ENCODE measurements at places on chromosomes 6 and 20.

- DNase-seq, result no peak
Observed at GRCh38 chr20:15039088-15039752, 701.8 kb upstream of the FLRT3 start.

- no peak for DNase-seq
Observed at GRCh38 chr20:50837532-50838321, 42.9 kb downstream of the BCAS4 start.

DNA sequence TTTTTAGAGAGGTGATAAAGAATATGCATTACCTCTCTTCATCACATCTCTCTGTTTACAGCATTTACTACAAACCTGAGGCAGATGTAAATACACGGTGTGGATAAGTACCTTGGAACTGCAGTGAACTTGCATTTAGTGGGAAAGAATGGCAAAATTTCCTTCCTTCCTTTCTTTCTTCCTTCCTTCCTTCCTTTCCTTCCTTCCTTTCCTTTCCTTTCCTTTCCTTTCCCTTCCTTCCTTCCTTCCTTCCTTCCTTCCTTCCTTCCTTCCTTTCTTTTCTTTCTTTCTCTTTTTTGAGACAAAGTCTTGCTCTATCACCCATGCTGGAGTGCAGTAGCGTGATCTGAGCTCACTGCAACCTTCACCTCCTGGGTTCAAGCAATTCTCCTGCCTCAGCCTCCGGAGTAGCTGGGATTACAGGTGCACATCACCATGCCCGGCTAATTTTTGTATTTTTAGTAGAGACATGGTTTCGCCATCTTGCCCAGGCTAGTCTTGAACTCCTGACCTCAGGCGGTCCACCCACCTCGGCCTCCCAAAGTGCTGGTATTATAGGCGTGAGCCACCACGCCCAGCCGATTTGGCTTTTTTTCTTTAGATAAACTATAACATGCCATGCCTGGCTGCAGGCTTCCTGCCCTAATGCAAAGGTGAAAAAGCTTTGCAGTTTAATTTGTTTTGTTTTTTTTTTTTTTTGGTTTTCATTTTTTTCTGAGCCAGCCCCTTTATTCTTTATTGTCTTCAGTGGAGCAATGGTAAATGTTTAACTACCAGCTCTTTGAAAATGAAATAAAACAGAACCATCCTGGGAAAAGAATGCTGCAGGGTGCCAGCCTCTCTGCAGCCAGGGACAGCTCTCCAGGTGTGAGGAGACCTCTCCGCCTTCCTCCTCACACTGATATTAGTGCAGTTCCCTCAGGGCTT is 64.2 kb upstream of the NEDD9 start:
- no peak for DNase-seq

DNA sequence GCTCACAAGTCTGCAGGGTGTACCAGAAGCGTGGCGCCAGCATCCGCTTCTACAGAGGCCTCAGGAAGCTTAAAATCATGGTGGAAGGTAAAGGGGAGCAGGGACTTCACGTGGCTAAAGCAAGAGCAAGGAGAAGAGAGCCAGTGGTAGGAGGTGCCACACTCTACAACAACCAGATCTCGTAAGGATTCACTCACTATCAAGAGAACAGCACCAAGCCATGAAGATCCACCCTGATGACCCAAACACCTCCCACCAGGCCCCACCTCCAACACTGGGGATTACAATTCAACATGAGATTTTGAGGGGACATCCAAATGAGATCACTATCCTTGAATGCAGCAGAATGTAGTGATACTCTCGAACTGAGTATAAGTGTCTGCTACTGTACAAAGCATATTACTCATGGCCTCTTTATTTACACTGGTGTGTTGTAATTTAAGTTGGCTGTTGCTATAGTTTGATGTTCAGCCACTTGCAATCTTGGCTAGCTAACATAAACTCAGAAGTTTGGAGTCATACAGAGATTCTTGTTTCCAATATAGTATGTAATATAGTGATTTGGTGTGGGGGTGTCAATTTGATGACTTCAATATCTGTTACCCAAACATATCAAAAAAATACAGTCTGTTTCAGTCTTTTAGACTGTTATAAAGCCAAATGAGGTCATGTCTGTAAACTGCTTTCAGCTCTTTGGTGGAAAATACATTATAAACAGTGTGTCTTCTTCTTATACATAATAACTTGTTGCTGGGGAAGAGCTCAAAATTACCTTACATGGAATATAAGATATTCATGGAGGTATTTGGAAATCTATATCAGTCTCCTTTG is 39.4 kb upstream of the MYLIP start:
- no peak for DNase-seq

DNA sequence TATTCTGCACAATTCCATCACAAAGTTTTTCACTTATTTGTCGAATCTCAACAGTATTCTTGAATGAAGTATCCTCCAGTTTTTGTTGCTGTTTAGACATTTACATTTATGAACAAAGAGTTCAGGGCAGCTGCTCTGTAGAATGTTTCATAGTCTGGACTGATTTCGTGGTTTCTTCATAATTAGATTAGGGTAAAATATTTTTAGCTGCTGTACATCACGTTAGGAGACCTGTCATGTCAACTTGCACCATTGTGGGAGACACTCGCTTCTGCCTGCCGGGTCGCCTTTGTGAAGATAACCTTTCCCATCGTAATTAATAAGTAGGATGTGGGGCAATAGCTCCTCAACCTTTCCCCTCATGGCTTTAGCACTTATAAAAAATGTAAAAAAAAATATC is 27.5 kb upstream of the RPS6KA2 start:
- DNase-seq, result no peak

DNA sequence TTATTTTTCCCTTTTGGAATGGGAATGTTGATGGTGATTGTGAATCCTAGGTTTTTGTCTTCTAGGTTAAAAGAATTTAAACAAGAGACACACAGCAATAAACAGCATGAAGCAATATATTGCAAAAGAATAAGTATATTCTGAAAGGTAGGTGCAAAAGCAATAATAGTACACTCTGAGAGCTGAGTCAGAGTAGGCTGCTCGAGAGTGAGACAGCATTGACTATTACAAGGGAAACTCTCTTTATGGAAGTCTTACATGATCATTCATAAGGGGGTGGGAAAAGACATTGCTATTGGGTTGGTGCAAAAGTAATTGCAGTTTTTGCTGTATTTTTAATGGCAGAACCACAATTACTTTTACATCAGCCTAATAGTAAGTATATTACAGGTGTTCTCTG is 25.0 kb downstream of the FBXO5 start:
- DNase-seq, result no peak

GRCh38 chr20:10863337-10864060 is 189.7 kb upstream of the JAG1 start:
- DNase-seq, result no peak

GRCh38 chr6:9332241-9332780 is 897.0 kb upstream of the SLC35B3 start:
- DNase-seq, result no peak

- DNase-seq, result no peak
Observed at GRCh38 chr6:89415185-89415584, 3.1 kb upstream of the RRAGD start.

DNA sequence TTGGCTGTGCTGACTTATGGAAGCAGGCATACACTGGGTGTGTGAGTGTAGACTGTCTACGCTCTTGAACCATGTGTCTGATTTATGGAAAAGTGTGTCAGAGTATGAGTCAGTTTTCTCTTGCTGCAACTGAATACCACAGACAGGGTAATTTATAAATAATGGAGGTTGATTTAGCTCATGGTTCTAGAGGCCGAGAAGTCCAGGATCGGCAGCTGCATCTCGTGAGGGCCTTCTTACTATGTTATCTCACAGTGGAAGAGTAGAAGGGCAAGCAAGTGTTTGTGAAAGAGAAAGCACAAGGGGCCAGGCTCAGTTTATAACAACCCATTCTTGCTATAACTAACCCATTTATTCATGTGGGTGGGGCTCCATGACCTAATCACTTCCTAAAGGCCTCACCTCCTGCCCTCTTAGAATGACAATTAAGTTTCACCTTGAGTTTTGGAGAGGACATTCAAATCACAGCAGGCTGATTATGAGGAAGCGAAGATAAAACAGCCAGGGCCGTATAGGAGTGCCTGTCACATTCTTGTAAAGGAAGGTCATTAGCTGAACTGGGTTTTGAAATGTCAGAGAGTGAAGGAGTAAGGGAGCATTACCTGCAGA is 6.7 kb downstream of the GPR31 start:
- no peak for DNase-seq

- DNase-seq, result no peak
Observed at GRCh38 chr6:5996714-5997419, 9.9 kb downstream of the NRN1 start.

DNA sequence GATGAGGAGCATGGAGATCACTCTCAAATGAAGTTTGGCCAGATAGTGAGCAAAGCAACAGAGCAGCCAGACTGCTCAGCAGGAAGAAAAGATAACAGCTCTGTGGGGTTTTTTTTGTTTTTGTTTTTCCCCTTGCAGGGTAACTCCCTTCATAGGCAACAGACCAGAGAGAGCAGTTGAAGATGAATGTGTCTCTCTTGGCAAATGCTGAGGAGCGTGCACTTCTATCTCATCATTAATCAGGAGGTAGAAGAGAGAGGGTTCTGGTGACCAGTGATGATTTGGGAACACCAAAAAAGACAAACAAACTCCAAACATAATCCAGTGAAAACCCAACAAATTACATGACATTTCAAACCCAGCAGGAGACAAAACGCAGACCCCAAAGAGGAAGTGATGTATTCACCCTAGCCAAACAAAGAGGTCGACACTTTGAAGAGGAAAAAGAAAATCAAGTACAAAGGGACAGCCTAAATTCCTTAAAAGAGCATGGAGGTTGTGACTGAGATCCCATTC is 66.2 kb upstream of the RREB1 start:
- DNase-seq, result no peak

DNA sequence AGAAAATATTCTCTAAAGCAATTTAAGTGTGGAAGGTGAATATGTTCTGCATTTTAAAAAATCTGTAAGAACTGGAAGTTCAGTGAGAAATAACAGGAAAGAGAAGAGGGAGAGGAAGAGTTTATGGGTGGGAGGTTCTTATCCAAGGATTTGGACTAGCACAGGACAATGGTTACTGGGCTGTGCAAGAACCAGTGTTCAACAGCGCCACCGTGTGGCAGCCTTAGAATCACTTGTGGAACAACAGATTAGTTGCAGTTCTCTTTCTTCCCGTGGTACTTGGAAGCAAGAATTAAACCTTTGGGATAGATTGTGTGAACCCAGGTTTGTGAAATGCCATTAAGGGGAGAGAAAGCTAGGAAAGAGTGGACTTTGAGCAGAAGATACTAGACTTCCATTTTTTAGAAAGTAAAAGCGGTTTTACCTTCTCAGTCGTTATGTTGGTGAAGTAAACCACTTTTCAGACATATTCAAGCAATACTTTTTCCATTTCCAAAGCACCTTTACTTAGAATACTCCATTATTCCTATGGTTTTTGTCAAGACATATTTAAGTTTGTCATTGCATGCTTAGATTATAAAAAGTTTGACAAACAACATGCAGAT is 436.7 kb downstream of the RNF144B start:
- DNase-seq, result no peak

GRCh38 chr6:132401618-132402285 is 477 bp upstream of the MOXD1 start:
- no peak for DNase-seq

- no peak for DNase-seq
Observed at GRCh38 chr6:156694679-156695078, 82.5 kb upstream of the ARID1B start.

- no peak for DNase-seq
Observed at GRCh38 chr20:32971703-32972161, 32.5 kb downstream of the SUN5 start.

DNA sequence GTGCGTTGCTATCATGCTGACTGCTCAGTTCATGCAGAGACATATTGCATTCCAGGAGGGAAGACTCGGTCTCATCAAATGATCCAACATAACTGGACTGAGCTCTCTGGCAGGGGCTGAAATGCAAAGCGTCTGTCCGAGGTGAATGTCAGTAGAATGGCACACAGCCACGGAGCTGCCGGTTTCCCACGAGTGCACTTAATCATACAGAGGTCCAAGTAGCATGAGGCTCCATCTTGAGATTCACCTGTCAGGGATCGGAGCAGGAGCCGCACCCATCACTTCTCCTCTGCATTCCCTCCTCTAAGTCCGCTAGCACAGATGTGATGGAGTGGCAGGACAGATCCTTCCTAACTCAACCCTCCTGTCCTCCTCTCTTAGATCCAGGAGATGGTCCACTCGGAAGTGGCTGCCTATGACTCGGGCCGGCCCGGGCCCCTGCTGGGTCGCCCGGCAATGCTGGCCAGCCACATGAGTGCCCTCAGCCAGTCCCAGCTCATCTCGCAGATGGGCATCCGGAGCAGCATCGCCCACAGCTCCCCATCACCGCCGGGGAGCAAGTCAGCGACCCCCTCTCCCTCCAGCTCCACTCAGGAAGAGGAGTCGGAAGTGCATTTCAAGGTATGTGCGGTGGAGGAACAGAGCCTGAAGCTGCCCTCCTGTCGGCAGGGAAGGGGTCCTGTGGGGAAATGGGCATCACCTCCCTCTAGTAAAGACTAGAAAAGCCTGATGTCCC is 135.9 kb downstream of the JPH2 start:
- no peak for DNase-seq

DNA sequence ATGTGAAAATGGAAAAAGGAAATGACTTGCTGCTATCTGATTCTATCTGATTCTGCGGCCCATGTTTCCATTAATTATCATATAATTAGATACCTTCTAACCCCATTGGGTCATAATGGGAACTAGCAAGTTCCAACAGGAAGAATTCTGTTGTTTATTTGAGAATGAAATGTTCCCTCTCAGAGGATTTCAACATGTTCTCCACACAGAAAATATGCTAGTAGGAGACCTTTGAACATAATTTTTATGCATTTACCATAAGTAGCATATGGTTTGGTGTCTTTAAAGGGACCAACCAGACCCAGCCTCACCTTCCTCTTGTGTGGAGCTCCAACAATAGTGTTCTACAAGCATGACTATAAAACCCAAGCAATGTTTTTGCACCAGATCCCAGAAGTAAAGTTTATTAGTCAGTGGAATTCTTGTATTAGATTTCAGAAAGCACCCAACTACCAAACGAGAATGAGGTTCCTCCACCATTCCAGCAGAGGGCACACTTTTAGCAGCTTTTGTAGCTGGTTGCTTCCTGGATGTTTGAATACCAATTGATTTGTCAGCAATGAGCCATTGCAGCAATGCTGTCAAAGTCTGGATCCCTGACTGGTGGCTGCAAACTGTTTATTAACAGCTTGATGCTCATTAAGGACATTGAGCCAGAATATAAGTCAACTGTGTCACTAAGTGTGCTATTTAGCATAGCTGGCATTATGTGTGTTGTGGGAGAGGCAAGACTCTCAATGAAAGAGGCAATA is 143.6 kb upstream of the GJE1 start:
- DNase-seq, result no peak

GRCh38 chr6:165846123-165846966 is 183.3 kb upstream of the PDE10A start:
- no peak for DNase-seq

- no peak for DNase-seq
Observed at GRCh38 chr6:138477913-138478539, 21.3 kb downstream of the NHSL1 start.

DNA sequence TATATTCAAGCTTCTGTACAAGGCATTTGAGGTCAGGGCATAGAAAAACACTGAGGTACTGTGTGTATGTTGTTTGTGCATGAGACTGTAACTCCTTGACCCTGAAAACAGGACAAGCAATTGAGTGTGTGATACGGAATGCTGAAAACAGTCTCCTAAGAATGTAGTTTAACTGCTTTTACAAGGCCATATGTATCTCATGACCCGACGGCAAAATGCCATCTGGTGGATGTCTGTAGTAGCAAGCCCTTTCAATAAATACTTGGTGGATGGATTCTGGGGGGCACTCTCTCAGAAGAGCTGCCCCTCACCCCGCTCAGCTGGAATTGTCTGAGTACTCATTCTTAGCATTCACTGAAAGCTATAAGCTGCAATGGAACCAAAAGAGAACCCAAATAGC is 69.3 kb upstream of the EYS start:
- DNase-seq, result no peak

GRCh38 chr6:169372589-169372988 is 118.9 kb upstream of the THBS2 start:
- DNase-seq, result no peak
